ENCODE measurements at places on chromosomes 1 and 21.
A peak's percentile ranks its signal among the peaks of the same experiment; 100 is the strongest.

DNA sequence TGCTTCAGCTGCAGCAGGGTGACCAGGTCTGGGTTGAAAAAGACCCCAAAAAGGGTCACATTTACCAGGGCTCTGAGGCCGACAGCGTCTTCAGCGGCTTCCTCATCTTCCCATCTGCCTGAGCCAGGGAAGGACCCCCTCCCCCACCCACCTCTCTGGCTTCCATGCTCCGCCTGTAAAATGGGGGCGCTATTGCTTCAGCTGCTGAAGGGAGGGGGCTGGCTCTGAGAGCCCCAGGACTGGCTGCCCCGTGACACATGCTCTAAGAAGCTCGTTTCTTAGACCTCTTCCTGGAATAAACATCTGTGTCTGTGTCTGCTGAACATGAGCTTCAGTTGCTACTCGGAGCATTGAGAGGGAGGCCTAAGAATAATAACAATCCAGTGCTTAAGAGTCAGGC is 2.9 kb downstream of the C1QA start:
- no peak for DNase-seq

- no peak for DNase-seq
These were observed 6.1 kb upstream of the PTGER3 start for GRCh38 chr1:71053758-71054157.

- DNase-seq: no peak
These were observed 11.6 kb downstream of the STYXL2 start for GRCh38 chr1:167105271-167106118.

- peak; percentile 48 for DNase-seq
These were observed 14.1 kb upstream of the KLHDC8A start for GRCh38 chr1:205370780-205371179.

DNA sequence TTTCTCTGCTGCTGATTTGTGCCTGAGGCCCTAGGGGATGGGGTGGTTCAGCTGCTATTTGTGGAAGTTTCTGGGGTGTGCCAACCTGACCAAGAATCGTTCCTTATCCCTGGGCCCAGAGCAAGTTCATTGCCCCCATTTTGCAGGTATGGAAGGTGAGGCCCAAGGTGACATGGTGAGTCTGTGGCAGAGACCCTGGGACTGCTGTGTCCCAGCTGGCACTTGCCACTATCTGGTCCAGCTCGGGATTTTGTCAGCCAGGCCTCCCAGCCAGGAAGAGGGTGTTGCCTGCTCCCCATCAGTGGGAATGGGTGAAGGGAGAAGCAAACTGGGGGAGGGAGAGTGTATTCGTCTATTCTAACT is 18.9 kb upstream of the LRP8 start:
- no peak for DNase-seq

- no peak for DNase-seq
These were observed 539 bp downstream of the ANP32E start for GRCh38 chr1:150235294-150235851.

GRCh38 chr1:84653130-84653677 is 37.1 kb downstream of the SSX2IP start:
- DNase-seq: no peak

- no peak for DNase-seq
These were observed 24.7 kb upstream of the HMGN1 start for GRCh38 chr21:39373634-39374033.

Measured in NCI-H774 (cell line).